Left lung (tissue), 14 donors: ENCODE measurements at places on chromosomes 7 and 10. TPM values are rescaled to one million over a fixed set of nuclear protein-coding genes. Genes with fewer than 3 reads are reported as not detected.

Gene CNPY1
- polyA plus RNA-seq: not detected

DNA sequence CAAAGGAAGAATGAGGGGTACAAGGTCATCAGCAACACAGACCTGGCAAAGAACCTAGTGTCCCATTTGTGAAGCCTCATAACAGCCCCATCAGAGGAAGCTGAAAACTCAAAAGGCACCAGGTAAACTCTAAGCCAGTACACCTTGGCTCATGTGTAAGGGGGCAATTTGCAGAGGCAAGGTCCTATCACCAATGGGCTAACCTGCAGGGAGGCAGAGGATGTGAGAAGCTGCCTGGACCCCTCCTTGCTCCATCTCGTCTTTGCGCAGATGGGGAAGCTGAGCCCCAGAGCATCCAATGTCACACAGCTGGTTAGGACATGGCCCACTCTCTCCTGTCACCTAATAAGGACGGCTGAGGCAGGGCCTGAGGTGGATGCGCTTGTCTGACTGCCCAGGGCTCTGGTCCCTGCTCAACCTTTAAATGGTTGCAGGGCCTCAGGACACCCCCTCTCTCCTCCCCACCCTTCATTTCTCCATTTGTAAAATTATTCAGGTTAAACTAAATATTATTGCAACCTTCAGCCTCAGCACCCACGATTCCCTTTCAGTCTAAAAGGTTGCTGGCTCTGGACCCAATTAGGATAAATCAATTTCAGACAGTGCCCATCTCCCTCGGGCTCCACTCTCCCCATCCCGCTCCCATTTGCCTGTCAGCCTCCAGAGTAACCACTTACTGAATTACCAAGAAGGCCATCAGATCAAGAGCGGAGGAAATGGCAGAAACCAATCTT is 135.3 kb downstream of the OAT start:
- no peak for DNase-seq

GRCh38 chr10:69146759-69147158 is 22.8 kb downstream of the VPS26A start:
- no peak for DNase-seq

DNA sequence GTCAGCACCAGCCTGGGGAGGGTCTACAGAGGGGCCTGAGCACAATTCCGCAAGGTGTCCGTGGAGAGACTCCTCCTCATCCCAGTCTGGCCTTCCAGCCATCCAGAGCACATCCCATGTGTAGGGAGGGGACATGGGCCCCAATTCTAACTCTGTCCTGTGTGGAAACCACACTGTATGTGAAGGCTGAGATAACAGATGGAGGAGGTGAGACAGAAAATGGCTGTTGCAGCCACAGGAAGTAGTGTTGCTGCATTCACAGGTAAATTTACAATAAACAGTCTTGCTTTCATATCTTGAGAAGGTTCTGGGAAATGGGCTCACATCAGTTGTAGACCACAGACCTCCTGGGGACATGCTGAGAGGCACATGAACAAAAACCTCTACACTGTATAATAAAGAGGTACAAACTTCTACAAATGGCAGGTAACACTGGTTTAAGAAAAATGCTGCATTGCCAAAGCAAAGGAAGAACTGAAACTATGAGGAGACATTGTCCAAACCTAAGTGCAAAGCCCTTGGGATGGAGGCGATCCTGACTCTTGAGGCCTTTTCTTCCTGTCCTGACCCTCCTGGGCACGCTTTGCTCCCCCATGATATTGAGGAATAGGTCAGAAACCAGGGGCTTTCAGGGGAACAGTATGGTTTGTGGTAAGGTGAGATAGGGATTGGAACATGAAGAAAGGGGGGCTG is 21.6 kb upstream of the GIMAP2 start:
- no peak for DNase-seq

DNA sequence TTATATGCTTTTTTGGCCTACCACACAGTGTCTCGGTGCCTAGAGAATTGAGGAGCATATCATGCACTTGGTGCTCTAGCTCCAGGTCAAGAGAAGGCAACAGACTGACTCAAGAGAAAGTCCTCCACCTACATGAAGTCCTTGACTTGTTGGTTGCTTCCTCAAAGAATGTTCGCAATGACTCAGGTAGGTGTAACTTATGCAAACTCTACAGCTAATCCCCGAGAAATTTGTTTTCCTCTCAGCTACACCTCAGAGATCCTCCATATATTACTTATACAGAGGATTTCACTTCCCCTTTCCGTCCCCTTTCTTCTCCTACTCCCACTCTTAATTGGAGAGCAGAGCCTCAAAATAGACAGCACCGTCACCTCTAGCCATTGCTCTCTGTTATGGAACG is 1013.1 kb downstream of the KCNMA1 start:
- no peak for DNase-seq

GRCh38 chr10:50624866-50625501 is 1.2 kb upstream of the SGMS1 start:
- peak; percentile 79 for DNase-seq

- DNase-seq: peak; percentile 42
Measured at GRCh38 chr7:351256-351655, 61.3 kb downstream of the FOXL3 start.

DNA sequence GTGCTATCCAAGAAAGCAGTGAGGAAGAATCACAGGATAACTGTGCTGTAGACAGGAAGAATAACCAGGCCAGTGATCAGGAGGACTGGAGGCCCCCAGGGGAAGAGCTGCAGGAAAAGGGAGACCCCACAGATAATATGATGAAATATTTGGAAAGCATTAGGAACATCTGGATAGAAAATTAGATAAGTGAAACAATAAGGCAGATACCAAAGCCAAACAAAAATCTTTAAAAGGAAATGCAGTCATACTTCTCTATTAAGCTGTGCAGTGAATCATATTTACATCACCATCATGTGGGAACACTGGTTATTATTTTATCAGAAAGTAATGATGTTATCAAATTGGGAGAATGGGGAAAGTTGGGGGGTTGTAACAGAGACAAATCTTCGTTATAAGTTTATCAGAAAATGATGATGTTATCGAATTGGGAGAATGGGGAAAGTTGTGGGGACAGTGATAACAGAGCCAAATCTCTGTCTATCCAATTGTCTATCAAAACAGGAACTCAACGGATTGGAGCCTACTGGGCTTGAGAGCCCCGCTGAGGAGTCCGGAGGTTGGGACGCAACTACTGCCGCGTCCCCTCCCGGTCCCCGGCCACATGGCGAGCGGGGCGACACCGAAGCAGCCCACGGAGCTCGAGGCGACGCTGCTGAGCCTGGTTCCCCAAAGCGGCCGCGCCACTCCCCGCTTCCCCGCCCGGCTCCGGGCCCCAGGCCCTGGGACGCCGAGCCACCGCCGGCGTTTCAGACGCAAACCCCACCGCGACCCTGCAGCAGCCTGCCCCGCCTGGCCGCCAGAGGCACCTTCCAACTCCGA is 14.0 kb upstream of the RALA start:
- peak; percentile 35 for DNase-seq

DNA sequence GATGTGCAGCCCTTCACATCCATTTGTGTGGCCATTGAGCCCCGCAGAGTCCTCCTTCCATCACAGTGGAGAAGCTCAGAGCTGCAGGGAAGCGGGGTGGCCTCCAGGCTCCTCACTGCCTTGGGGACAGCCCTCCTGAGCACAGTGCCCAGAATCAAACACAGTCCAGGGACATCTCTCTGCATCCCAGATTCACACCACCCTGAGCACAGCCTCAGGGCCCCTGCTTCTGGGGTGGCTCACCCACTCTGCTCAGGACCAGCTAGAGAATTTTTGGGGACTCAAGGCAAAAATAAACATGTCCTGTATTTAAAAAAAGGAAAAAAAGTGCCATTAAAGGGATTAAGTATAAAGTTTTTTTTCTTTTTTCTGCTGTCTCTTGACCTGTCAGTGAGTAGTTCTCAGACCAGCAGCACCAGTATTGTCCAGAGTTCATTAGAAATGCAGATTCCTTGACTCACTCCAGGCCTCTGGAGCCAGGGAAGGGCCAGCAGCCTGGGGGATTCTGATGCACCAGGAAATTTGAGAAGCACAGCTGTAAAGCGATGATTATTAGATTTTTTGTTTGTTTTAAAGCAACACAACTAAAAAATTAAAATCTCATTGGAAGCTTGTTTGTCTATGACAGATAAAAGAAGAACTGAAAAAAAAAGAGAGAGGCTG is 61.6 kb downstream of the ARHGAP22 start:
- DNase-seq: no peak

DNA sequence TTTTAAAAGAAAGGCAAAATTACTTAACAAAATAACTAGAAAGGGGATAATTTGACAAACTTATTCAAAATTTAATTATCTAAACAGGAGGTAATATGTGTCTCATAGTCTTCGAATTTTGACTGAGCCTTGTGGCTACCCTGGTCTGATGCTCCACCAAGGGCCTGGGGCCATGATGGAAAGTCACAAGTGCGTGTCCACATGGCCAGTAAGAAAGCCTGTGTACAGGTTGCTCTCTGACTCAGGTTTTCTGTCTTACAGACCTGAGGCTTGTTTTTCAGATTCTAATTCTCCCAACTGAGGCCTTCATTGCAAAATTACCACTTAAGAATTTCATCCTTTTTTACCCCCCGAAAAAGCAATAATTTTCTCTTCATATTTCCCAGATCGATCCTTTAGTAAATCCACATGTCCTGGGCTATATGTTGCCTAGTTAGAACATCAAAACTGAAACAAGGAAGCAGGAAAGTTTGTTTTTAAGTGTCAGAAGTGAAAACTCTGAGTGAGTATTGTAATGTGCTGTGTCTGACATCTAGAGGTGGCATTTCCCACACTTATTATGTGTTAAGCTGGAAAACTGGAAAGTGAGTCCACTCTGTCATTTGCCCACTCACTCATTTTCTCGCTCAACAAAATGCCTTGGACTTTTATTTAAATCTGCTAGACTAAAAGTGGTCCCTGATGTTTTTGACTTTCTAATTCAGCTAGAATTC is 10.0 kb downstream of the CYP3A43 start:
- no peak for DNase-seq

- no peak for DNase-seq
Measured at GRCh38 chr10:19783721-19784120, 32.5 kb upstream of the PLXDC2 start.

GRCh38 chr10:51048792-51049191 is 25.5 kb upstream of the PRKG1 start:
- DNase-seq: no peak

Gene LRRD1
- 0.71 TPM for polyA plus RNA-seq

Gene CCDC136
- polyA plus RNA-seq: 64.1 TPM

DNA sequence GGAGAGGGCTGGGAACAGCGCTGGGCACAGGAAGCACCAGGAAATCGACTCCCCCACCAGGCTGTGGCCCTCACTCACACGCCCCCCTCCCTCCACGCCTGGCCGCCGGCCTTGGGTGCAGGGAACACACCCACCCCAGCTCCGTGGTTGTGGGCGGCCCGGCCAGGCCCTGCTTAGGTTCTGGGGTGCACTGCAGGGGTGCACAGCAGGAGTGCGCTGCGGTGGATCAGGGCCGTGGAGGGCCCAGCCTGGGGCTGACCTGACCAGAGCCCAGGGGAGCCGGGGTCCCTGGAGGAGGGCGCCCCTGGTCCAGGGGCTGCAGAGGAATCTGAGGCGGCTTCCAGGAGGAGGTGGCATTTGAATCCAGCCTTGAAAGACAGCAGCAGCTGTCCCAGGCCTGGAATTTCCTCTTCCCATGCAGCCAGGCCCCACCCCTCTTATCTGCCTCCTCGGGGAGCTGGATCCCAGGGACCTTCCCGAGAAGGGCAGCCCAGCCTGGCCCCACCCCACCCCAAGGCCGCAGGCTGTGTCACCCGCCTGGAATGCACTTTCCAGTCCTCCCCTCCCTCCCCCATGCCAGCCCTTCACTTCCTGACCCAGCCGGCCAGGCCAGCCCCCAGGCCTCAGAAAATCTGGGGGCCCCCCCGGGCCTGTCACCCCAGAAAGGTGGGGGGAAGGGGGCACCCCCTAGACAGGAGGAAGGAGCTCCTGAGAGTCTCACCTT is 18.4 kb upstream of the PDGFA start:
- peak; percentile 89 for DNase-seq

Gene IGFBP1
- polyA plus RNA-seq: not detected

GRCh38 chr10:15209827-15210509 is 41.5 kb upstream of the NMT2 start:
- peak; percentile 68 for DNase-seq

DNA sequence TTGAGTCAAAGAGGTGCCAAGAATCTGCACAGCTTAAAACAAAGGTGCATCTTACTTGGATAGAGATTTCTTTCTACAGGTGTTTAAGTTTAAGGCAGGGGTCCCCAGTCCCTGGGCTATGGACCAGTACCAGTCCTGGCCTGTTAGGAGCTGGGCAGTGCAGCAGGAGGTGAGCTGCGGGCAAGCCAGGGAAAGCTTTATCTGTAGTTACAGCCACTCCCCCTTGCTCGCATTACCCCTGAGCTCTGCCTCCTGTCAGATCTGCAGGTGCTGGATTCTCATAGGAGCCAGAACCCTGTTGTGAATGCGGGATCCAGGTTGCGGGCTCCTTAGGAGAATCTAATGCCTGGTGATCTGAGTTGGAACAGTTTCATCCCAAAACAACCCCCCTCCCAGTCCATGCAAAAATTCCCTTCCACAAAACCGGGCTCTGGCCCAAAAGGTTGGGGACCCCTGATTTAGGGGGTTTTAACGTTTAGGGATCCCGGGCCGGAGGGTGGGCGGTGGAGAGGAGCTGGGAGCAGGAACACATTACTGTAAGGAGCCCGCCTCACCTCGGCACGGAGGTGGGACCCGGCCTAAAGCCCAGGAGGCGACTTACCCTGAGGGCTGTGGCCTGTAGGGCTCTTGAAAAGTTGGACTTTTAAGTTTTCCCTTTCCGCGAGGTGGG is 60.2 kb downstream of the ZNF467 start:
- no peak for DNase-seq

DNA sequence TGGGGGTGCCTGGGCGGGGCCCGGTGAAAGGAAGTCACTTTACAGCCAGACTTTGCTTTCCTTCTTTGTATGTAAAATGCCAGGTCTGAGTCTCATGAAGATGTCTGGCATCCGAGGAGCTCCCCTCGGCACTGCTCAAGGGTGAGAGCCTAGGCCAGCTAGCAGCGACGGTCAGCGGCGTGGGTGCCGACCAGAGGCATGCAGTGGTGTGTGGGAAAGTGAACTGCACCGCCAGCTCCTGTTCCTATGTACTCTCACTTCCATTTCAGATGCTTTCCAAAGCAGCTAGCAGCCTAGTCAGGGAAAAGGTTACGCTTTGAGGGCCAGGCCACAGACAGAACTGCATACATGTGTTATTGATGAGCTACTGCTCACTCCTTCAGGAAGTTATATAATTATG is 172.8 kb downstream of the ZMYND11 start:
- DNase-seq: no peak

DNA sequence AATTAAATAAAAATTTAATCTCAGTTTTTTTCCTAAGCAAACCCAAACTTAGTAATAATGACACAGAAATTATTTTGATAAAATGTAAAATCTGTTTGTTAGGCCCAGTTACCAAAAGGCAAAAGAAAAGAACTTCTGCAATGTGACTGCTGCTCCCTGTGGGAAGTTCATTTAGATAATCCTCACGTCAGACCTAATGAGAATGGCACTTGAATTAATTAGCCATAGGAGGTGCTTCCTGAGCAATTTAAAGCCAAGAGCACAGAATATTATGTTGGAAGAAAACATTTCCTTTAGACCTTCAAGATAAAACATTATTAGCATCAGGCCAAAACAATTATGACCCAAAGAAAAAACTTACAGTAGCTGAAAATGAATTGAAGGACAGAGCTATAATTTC is 19.4 kb downstream of the SPAM1 start:
- no peak for DNase-seq
